ENCODE measurements at places on chromosomes 5 and 9.

DNA sequence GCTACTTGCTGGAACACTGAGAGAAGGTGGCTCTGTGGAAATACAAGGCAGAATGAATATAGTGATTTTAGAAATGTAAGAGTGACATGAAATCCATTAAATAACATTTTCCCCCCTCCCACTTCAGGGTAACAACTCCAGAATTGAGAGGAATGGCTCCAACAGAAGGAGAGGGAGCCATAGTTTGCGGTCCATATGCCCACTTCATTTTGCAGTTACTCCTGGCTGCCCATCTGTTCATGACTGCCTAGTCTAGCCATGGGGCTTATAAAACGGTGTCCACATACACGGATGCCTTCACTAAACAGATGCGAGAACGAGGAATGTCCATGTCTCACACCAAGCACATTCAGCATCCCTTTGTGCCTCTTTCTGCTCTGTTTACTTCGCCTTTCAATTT lies 186.7 kb downstream of the TMEM38B start:
- DNase-seq: no peak

- no peak for DNase-seq
These were observed 37.5 kb upstream of the LIFR start for GRCh38 chr5:38593959-38594358.

DNA sequence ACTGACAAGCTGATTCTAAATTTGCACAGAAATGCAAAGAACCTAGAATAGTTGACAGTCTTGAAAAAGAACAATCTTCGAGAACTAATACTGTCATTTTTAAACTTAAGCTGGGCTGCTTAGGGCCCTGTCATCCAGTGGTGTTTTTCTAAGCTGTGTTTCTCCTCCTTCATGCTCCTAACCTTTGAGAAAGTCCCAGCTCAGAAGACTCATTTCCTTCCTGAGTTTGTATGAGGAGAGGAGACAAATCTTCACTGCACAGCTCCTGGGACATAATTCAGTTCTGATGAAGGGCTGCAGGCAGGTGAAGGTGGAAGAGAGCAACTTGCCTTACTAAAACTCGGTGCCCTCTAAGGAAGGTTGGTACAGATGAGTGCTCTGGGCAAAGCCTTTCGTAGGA lies 109.5 kb upstream of the ANKRD55 start:
- no peak for DNase-seq

GRCh38 chr9:135343136-135343535 lies 136.4 kb upstream of the PPP1R26 start:
- DNase-seq: no peak

GRCh38 chr5:143354025-143354424 lies 49.5 kb downstream of the NR3C1 start:
- no peak for DNase-seq

DNA sequence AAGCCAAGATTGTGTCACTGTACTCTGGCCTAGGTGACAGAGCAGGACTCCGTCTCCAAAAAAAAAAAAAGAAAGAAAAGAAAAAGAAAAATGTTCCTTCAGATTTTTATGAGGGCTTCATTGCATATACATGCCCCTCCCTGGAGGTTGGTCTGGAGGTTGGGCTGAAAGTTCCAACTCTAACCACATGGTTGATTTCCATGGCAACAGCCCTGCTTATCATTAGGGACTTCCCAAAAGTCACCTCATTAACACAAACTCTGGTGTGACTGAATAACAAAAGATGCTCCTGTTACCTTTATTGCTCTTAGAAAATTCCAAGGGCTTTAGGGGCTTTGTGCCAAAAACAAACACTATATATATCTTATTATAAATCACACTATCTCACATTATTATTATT lies 113.8 kb downstream of the TMC1 start:
- DNase-seq: no peak

- no peak for DNase-seq
These were observed 84.3 kb downstream of the GALNT10 start for GRCh38 chr5:154274828-154275185.
